ENCODE measurements at places on chromosomes 3 and 15.

GRCh38 chr15:98981851-98982722 lies 25.5 kb downstream of the PGPEP1L start:
- no peak for DNase-seq

DNA sequence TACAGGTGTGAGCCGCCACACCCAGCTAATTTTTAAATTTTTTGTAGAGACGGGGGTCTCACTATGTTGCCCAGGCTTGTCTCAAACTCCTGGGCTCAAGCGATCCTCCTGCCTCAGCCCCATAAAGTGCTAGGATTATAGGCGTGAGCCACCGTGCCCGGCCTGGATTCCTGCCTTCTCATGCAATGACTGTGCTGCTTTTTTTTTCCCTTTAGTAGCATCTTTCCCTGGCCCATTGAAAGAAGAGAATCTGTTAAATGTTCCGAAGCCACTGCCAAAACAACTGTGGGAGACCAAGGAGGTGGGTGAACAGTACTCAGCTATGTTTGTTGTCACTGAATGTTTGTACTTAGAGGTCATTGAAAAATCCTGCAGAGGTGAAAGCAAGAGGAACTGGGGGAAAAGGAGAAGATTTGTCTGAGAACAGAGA lies 88.0 kb downstream of the CRTC3 start:
- DNase-seq = no peak

DNA sequence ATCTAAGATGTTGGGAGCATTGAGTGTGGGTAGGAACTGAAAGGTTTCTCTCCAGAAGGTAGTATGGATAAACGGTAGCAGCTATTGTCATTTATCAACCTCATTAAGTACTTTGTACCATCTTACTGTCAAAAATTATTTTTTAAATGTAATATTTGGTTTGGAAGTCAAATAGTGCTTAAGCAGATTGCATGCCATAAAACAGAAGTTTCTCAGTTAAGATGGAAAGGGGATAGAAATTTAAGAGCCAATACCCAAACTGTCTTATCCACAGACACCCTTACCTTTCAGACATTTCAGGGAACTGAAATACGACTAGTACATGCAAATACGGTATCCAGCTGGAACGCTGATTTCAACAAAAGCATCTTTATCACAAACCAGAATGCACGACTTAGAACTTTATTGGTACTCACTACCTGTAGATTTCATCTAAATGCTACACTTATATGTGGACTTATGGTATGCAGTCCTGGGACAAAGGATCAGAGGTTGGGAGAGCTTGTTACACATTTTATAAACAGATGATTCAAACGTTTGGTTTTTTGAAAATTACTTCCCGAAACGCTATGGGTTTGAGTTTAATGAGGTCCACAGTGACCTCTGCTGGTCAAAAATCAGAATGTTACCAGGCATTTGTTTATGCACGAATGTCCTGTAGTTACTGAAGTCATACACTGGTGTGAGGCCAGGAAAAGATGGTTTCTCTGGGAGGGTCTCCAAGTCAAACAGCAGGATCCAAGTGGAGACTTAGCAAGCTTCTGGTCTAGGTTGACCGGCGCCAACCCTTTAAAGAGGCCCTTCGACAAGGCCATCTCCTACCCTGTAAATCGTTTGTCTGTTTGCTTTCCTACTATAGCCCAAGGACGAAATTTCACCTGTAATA lies 45.7 kb upstream of the DUT start:
- DNase-seq = no peak

DNA sequence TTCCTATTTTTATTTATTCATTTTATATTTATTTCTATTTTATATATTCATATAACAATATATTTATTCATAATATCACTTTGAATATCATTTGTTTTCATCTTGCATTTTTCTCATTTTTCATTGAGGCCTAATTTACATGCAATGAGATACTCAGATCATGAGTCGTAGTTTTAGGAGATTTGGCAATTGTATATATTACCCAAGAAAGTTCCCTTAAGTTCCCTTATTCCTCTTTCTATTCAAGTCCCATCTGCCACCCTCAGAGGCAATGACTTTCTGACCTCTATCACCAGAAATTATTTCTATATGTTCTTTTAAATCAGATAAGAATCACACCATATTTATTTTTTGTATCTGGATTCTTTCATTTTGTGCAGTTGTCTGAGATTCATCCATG lies 329.1 kb upstream of the TPRG1 start:
- no peak for DNase-seq

GRCh38 chr15:48925714-48926223 lies 38.0 kb downstream of the SHC4 start:
- no peak for DNase-seq

GRCh38 chr3:142817356-142817755 lies 71.5 kb downstream of the PCOLCE2 start:
- no peak for DNase-seq

DNA sequence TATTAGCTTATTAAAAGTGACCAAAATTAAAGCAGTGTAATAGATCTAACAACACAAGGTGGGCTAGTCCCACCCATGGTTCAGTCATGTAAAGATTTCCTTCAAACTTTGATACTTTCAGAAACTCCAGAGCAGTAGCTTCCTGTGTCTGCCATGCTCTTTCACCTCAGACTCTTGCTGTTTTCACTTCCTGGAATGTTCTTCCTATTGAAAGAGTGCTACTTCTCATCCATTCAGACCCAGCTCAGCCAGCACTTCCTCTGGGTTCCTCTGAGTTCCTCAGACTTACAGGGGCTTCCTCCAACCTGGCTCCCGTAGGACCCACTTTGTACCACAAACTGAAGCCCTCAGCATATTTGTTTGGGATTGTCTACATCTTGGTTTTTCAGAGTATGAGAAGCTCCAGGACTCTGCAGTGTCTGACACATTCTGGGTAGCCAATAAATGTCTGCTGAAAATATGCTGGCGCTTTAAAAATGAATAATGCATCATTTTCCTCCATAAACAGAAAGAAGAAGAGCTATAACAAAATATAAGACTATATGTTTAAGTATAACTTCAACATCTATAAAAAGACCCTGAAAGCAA lies 18.0 kb downstream of the NCEH1 start:
- DNase-seq = no peak

- no peak for DNase-seq
These were observed 474.0 kb downstream of the FGF12 start for GRCh38 chr3:192253138-192253887.

DNA sequence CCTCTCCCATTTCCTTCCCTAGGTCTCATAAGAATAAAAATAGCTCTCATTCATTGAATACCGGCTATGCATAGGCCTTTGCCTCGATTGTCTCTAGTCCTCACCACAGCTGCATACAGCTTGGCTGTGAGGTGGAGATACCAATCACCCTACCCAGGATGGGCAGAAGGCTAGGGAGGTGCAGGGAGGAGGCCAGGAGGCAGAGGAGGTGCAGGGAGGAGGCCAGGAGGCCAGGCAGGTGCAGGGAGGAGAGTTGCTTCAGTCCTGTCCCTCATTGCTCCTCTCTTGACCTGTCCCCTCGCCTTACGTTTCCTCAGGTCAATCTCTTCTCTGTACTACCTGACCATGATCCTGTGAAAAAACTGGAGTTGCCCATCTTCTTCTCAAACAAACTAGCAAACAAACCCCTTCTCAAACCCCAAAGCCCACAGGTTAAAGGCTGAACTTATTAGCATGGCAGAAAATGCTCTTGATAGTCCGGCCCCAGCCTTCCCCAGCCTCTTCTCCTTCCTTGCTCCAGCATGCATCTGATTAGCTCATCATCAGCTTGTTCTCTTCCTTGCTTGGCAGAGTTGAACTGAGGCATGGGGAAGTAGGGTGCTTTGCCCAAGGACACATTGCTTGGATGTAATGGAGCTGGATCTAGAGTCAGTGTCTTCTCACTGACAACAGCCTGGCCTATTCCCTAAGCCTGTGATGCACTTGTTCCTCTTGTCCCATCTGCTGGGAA lies 15.8 kb downstream of the PODXL2 start:
- DNase-seq = no peak

DNA sequence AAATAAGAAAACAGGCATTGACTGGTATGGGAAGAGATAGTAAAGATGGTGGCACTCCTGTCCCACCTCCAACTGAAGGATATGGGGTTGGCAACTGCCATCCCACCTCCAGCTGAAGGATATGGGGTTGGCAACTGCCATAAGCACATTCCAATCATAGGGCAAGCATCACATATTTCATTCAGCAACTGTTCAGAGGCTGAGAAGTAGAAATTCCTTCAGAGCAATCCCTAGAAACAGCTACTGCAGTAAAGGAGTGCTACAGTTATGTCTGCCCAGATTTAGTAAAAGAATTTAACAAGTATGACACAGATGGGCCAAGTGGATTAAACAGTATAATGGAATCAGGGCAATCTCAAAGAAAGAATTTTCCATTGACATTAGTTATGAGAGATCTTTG lies 156.8 kb downstream of the IMPG2 start:
- DNase-seq = no peak

GRCh38 chr3:43755516-43756200 lies 64.9 kb downstream of the ABHD5 start:
- DNase-seq = no peak

- DNase-seq = no peak
These were observed 3.5 kb downstream of the PDE12 start for GRCh38 chr3:57559526-57559925.

DNA sequence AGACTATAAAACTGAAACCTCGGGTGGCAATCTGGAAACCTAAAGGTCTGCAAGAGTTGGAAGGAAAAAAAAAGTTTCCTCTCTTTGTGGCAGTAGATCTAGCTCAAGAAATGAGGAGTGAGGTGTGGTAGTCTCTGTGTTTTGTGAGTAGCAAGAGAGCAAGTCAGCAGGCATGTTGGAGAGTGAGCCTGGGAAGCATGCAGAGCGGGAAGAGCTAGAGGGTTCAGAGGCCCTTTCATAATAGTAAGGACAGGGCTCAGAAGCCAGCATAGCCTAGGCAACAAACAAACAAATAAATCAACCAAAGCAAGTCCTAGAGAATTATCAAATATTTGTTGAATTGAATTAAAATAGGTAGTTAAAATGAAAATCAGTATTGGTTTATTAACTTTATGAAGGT lies 189.7 kb upstream of the CBLB start:
- DNase-seq = no peak

DNA sequence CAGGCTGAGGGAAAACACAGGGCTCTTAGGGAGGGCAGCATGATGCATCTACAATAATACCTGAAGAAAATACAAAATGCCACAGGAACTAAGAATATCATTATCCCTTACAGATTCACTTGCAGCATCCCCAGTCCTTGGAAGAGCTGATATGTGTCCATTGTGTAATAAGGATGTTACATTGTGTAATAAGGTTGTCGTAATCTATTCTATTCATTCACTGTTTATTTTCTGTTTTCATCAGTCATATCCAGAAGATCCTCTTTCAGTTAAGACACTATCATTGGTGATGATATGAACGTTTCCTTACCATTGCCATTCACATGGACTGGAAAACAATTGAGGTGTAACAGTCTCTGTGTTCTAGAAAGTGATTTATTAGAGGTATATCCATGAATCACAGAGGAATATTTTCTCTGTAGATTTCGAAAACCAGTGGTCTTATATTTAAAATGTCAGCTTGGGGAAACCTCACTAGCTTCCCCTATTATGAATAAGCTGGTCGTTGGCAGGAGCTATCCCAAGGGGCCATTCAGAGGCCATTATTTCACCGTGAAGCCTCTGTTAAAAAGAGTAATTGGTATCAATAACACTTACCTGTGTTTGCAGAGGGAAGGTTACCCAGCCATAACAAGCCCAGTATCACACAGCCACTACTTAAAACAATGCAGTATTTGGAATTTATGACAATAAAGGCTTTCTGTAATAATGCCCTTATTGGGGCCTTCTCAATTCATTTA lies 241.1 kb downstream of the ZNF385D start:
- DNase-seq = no peak

DNA sequence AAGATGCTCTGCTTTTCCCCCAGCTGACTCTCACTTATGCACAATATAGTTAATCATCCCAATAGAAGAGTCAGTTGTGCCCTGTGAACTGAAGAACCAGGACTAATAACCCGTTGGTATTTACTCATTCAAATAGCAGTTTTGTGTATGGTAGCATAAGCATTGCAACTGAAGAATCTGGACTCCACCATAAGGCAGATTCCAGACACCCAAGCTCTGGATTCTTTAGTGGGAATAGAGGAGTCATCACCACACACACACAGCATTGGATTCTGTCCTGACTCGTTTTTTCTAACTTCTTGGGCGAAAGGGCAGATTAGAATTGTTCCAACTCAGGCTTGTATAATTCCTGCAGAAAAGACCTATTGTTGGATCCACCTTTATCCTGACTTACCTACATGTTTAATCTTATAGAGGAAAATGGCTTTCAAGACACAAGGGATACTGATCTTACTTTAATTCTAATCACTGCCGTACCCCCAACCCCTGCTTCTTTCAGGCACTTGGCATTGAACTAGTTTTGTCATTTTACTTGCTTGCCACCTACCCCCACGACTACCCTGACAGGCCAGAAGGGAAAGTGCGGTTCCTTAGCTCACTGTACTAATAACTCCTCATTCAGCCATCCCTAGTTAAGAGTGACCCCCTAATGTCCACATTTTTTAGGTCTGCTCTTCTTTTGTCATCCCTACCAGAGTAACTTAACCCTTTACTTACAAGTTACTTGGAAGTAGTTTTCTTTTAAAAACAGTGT lies 42.3 kb downstream of the NKIRAS1 start:
- no peak for DNase-seq

DNA sequence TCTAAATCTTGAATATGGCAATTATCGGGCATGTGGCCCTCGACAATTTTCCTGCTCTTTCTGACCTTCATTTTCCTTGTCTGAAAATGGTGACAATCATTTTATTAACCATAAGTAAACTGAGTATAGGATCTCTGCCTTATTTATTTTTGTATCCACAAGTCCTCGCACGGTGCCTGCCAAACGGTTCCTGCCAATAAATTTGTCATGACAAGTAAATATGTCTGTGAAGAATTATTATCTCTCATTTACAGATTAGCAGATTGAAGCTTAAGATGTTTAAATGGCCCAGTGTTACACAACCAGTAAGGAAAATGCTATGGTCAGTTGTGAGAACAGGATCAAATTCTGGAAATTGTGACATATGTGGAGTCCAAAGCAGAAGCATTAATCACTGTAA lies 65.9 kb upstream of the ARL6 start:
- DNase-seq = no peak

DNA sequence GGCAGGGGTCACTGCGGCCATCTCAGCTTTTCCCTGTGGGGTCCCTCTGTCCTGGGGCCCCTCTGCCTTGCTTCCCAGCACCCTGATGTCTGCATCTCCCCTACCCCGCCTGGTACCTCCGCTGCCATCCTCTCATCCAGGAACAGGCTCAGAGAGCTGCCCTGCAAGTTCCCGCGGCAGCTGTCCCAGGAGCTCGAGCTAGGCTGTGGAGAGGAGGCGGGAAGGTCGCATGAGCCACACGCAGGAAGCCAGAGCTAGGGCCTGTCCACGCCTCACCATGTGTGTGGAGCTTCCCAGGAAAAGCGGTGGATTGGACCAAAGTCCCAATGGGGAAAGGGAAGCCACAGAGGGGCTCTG lies 12.5 kb downstream of the PLA2G4B start:
- no peak for DNase-seq

DNA sequence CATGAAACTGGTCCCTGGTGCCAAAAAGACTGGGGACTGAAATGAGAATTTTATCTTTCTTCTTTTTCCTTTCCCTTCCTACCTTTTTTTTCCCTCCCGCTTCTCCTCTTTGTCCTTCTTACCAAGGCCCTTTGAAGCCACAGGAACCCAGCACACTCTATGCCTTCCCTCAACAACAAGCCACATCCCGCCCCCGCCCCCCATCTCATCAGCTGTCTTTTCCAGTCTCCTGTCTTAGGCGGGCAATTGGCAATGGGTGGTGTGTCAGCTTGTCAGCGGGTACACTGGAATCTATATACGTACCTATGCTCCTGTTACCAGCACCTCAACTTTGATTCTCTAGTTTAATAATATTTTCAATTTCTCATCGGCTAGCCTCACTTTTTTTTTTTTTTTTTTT lies 56.3 kb upstream of the CHD2 start:
- DNase-seq = peak; percentile 65
